ENCODE measurements at places on chromosomes 12 and 14.

DNA sequence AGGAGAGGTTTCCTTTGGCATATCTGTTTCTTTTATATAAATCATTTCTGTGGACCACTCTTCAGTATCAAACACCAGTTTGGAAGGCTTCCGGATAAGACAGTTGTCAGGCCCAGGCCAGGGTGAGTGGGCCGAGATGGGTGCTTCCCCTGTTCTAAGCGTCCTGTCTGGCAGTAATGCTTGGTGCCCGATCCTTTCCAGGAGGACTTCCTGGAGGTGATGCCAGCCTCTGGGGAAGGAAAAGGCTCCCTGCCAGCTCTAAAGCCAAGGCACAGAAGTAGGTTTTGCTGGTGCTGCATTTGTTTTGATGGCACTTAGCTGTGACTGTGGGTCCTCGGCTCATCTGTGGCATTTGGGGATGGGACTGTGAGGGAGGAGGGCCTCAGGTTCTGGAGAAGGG lies 124.4 kb upstream of the RTL1 start:
- no peak for DNase-seq

DNA sequence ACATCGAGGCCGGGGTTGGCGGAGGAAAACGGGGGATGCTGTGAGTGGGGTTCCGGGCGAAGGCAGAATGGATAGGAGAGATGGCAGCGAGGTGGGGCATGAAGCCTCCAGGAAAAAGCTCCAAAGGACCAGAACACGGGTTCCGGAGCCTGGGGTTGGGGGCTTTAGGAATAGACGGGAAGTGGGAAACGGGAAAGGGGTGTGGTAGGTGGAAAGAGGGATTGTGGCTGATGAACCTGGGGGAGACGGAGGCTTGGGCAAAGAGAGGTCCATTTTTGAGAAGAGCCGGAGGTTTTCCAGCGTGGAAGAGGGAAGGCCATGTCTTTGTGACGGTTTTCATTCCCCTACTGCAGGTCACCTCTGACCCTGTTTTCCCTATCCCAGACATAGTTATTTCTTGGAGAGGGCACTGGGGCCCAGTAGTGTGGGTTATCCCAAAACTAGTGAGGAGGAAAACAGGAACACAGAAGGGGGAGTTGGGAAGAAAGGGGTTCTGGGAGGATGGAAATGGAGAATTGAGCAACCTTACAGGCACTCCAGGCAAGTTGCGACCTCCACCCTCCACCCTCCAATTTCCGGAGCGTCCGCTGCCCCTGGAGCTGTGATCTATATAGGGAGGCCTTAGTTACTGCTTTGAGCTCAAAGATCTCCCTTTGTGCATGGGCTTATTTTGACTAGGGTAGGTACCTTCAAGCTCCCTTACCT lies 1.1 kb downstream of the ATN1 start:
- DNase-seq: no peak

DNA sequence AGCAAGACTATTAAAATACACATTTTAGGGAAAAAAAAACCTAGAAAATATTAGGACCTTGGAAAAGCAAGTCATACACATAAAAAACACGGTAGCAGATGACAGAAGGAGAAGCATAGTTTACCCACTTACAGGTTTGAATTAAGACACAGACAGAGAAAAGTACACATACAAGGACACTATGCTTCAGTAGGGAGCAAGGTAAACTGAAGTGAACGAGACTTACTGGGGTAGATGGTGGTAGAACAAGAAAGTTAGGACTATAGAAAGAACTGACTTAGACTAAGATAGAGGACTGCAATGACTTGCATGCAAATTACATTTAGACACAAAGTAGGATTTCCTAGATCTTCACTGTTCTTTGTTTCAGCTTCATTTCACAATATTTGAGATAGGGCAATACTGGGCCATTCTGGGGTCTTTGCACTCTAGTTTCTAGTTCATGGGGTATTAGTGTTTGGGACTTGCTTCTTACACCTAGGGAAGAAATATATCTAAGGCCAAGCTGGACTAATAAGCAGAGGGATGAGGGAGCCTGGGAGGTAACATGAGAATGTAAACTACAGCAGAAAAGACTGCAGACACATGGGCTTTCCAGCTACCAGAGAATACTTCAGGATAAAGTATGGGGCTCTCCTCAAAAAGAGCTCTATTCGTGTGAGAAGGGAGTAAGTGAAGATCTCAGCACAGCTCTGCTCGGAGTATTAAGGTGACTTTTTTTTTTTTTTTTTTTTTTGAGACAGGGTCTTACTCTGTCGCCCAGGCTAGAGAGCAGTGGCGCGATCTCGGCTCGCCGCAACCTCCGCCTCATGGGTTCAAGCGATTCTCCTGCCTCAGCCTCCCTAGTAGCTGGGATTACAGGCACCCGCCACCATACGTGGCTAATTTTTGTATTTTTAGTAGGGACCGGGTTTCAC lies 27.7 kb upstream of the STAC3 start:
- no peak for DNase-seq

GRCh38 chr14:104144911-104145825 lies 6.8 kb downstream of the KIF26A start:
- peak; percentile 20 for DNase-seq

DNA sequence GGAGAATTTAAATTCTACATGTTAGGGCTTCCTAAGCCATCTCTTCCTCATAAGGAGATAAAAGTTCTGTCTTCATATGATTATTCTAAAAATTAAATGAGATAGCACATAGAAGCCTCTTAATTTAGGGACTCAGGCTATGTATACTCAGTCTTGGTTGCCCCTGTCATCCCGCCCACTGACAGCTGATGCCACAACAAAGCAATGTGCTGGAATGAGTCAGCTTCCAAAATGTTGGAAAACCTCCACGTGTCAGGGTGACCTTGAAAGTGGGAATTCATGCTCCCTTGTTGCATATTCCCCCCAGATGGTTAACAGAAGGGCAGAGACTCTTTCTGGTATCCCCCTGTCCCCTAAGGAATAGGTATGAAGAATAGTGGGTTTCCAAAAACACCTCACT lies 238.0 kb upstream of the DDHD1 start:
- DNase-seq: no peak

DNA sequence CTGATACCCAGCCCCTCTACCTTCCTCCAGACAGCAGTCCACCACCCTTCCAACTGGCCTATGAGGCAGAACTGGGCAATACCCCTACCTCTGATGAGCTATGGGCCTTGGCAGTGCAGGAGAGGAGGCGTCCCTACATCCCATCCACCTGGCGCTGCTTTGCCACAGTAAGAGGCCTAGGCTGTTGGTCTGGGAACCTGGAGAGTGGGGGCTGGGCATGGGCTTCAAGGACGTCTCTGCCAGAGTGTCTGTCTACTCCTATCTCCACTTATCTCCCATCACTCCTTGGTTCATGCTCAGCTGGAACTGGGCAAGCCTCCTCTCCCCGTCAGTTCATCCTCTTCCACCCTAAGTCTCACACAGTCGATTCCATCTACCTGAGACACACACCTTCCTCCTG lies 6.5 kb downstream of the AMHR2 start:
- no peak for DNase-seq

GRCh38 chr12:131835616-131836171 lies 7.5 kb downstream of the MMP17 start:
- DNase-seq: no peak
